ENCODE measurements at places on chromosomes 11 and 22.

- DNase-seq, result no peak
Measured at GRCh38 chr11:120517801-120518291, 6.3 kb downstream of the GRIK4 start.

DNA sequence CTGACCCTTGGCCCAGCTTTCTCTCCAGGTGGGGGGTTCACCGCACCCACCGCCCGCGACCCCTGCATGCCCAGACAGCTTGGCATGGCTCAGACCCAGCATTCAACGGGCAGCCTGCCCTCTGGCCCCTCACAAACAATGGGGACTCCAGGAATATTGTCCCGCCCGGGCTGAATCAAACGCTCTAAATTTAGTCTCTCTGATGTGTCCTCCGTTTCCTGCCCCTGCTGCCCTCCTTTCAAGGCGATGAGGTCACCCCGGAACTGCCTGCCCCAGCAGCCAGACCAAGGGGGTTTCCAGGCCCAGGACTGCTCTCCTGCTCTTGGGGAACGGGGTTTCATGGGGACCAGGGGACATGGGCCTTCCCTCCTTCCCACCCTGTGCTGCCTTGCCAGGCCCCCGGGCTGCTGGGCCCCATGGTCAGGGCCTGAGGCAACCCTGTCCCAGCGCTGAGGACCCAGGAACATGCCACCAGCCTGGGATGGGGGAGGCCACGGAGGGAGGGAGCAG, 10.1 kb upstream of the PDGFB start:
- DNase-seq, result peak; percentile 25

GRCh38 chr22:39577366-39577765, 6.8 kb downstream of the CACNA1I start:
- DNase-seq, result no peak

GRCh38 chr11:23990346-23991164, 506.3 kb upstream of the LUZP2 start:
- DNase-seq, result no peak

GRCh38 chr11:77402218-77402556, 71.7 kb downstream of the PAK1 start:
- DNase-seq, result no peak

DNA sequence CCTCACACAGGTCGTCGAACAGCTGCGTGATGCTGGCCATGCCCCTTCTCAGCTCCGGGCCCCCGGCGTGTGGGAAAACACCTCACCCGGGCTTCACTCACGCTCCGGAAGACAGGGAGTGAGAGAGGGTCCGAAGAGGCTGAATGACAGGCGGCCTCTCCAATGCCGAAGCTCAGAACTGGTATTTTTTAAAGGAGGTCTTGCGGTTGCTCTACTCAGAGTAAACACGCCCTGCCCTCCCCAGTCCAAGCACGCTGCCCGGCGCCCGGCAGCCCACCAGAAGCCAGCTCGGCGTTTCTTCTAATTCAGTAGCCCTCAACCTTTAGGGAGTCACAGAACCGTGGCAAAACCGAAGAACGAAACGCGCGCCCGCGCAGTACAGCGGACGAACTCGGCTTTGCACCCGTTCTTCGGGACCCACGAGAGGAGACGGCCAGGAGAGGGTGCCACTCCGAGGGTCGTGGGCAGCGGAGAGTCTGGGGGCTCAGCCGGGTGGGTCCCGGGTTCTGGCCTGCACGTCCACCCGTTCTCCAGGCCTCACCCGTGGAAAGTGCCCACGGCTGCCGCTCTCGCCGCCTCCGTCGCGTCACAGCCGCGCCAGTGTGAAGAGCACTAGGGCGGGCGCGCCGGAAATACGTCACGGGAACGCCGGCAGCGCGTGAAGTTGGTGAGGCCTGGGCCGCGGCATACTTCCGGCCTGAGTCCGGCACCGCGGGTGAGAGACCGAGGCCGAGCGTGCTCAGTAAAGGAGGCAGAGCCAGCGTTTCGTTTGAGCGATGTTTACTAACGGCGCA, at the start of gene TUBGCP6:
Gene TUBGCP6, minus strand, starts transcription at position 604 of the 794 bp plus-strand sequence. Its CDS starts 564 bp downstream, at position 40.
- DNase-seq, result peak; percentile 68

DNA sequence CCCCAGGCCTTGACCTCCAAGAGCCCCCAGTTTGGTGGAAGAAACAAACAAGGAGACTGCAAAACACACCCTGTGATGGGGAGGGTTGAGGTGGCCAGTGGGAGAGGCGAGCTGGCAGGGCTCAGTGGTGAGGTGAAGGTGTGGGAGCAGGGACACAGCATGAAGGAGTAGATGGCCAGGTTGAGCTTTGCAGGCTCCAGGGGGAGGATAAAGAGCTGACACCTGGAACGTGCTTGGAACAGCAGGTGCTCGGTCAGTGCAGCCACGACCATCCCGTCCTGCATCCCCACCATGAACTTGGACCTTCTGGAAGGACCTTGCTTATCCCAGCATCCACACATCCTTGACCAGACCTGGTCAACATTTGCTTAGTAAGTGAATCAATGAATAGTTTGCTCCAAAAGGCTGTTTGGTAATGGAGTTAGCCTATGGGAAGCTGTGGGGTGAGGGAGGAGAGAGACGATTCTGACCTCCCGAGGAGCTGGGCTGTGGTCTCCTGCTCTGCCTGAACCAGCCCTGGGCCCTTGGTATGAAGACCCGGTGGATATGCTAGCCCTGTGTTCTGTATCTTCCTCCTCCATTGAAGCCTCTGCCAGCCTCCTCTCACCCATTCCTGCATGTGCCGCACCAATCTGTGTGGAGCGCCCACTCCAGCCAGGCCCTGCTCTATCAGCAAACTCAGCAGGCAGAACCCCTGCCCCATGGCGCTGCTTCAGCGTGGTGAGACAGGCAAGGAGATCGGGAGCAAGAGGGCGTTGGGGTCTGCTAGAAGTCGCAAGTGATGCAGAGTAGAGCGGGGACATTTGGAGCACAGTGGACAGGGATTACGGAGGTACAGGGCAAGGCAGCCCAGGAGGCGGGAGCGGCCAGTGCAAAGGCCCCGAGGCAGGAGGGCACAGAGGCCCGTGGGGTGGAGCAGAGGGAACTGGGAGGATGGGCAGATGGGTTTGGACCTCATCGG, 9.9 kb downstream of the LINC01488 start:
- no peak for DNase-seq

DNA sequence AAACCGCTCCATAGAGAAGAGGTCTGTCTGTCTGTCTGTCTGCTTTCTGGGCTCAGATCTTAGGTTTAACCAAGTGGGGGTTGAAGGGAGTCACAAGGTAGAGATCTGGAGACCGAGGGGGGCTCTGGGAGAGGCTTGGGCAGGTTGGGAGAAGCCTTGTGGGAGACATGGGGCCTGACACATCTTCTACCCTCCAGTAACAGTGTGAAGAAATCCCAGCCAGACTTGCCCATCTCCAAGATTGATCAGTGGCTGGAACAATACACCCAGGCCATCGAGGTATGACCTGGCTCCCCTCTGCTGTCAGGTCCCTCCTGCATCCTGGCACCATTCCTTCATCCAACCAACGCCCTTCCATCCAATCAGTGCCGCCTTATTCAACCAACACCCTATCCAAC, 7.4 kb downstream of the PRR33 start:
- DNase-seq, result no peak

GRCh38 chr22:29310863-29311339, 4.5 kb downstream of the GAS2L1 start:
- DNase-seq, result peak; percentile 93

DNA sequence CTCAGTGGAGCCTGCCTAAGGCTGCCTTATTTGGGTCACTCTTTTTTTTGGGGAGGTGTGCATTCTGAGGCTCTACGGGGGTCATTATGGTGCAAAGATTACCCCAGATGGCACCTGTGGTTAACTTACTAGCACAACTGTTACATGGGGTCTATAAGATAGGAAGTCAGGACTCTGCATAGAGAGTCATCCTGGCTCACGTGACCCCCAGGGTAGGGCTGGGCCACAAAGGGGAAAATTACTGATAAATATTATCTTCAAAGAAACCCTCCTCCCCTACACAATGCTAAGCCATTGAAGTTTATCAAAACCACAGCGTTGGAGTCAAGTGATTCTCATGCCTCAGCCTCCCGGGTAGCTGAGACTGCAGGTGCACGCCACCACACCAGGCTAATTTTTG, 397.1 kb downstream of the MN1 start:
- no peak for DNase-seq

GRCh38 chr11:84722583-84723108, 904.5 kb downstream of the DLG2 start:
- no peak for DNase-seq

GRCh38 chr11:78390809-78391208, 26.8 kb downstream of the GAB2 start:
- no peak for DNase-seq

GRCh38 chr22:45444168-45444567, 30.7 kb downstream of the RIBC2 start:
- DNase-seq, result no peak

DNA sequence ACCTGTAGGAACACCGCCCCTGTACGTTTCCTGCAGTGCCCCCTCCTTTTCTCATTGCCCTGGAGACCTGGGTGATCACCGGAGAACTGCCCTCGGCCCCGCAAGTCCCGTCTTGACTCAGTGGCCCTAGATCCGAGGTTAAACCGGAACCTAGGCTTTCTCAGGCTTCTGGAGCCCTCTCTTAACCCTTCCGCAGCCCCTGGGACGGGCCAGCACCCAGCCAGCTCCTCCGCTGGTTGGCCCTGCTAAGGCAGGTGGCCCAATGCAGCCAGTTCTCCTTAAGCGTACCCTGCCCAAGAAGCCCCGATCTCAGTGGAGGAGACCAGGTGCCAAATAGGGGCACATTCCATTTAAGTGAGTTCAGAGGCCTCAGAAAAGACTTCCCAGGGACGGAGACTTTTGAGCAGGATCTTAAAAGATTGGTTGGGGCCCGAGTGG, 776 bp downstream of the NLRX1 start:
- DNase-seq, result no peak

DNA sequence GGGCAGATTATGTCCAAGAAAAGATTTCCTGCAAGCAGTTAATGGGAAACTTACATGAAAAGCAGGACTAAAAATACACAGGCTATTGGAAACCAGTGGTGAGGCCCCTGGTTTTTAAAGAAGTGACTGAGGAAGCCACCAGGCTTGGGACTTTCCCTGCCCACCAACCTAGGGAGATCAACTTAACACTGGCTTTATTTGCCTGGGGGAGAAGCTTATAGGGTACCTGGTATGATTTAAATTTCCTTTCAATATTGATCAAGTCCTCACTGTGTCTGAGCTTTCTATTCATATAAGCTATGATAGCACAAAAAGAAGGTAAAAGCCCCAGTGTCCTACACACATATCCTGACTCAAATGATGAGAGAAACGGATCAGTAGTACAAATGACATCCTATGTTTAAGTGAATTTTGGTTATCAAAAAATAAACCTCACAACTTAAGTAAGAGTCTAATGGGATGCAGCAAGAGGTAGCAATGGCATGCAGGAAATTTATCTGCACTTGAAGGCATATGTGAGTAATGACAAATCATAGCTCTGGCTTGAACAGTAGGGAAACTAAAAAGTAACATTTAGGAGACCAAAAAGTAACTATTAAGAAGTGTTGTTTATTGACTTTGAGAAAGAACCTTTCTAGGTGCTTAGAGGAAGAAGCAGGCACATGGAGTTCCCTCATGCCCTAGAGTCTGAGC, 85.3 kb downstream of the GAB2 start:
- DNase-seq, result no peak

GRCh38 chr11:37747121-37747520, 1149.1 kb upstream of the RAG2 start:
- DNase-seq, result no peak

DNA sequence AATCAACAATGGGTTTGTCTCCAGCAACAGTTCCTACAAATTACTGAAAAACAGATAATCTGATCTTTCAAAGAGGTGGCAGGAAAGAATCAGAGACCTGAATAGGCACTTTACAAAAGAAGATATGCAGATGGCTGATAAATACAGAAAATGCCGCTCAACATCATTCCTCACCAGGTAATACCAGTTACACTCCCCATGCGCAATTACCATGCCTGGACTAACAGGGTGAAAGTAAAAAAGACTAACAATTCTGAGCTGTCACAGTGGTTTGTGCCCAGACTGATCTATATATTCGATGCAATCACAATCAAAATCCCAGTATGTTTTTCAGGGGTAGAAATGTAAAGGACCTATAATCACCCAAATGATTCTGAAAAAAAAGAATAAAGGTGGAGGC, 10.0 kb downstream of the SNX32 start:
- no peak for DNase-seq

DNA sequence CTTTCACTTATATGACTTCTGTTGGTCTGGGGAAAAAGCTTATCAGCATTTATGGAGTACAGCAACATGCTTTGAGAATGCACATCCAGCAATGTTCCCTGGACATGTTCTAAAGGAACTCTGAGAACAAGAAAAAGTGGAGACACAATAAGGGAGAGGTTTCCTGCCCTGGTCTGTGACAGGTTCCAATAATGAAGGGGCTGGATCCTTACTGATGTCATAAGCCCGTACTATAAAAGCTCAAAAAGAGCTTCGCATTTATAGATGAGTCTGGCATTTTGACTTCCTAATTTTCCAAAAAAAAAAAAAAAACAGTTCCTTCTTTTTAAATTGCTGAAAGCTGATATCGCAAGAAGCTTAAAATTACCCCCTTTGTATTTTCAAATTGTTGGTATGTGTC, 129.1 kb downstream of the MPPED2 start:
- no peak for DNase-seq

DNA sequence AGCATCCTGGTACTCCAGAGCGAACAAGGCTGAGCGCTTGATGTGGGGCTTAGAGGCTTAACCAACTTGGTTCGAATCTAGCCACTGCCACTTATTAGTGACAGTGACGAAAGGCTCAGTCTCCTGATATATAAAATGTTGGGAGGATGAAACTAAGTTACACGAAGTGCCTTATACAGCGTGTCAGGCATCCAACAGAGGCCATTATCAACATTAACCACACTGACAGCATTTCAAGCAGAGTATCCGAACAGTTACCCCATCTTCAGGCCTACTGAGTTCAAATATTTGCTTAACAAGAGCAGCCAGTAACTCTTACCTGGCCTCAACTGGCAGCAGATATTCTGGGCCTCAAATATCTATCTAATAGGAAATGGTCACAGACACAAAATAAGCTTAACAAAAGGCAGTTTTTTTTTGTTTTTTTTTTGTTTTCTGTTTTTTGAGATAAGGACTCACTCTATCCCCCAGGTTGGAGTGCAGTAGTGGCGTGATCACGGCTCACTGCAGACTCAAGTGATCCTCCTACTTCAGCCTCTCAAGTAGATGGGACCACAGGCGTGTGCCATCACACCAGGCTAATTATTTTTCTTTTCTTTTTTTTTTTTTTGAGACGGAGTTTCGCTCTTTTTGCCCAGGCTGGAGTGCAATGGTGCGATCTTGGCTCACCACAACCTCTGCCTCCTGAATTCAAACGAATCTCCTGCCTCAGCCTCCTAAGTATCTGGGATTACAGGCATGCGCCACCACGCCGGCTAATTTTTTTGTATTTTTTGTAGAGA, 2.9 kb downstream of the SERPIND1 start:
- no peak for DNase-seq

- no peak for DNase-seq
Measured at GRCh38 chr11:68266121-68266891, 5.5 kb downstream of the C11orf24 start.

GRCh38 chr11:42631220-42631843, 680.5 kb upstream of the API5 start:
- DNase-seq, result no peak

- no peak for DNase-seq
Measured at GRCh38 chr11:3861683-3862082, 6.2 kb downstream of the STIM1 start.

DNA sequence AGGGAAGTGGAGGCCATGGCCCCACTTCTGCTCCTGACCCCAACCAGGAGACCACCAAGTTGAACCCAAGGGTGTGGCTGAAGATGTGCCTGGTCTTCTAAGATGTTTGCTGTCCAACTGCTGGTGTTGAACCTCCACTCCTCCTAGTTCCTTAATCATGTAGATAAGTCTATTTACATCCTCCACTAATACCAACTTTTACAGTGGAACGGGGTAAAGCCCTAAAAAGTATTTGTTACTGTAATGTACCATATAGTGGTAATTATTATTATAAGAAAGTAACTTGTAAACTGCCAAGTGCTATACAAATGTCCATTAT, 19.0 kb upstream of the RASSF10 start:
- no peak for DNase-seq

All from T1000 (cell line).